Esophagus squamous epithelium (tissue), 5 donors: ENCODE measurements at places on chromosomes 2 and 18.

DNA sequence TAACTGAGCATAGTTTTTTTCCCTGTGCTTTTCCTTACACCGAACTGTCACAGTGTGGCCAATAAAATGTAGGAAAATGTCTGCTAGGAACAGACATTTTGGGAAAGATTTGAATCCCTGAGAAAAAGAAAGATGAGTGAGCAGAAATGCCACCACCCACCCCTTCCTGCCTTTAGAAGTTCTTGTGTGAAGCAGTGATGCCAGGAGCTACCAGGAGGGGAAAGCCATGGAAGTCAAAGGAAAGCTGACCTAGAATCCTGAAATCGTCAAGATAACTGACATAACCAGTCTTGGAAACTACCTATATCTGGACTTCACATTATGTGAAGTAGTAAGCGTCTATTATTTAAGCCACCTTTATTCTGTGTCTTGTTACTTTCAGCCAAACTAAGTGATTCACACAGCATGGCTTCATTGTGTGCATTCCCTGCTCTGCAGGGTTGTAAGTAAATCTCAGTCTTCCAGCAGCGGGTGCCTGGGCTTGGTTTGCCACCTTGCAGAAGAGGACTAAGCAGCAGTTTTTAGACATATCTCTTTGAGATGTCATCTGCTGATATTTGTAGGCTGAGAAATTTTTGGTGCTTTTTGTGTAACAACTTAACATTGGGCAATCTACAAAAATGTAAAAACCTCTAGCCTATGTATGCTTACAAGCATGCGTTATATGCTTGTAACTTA is 11.2 kb upstream of the SPRED2 start:
- DNase-seq: no peak

GRCh38 chr2:127134833-127135830 is 28.2 kb upstream of the BIN1 start:
- no peak for DNase-seq

DNA sequence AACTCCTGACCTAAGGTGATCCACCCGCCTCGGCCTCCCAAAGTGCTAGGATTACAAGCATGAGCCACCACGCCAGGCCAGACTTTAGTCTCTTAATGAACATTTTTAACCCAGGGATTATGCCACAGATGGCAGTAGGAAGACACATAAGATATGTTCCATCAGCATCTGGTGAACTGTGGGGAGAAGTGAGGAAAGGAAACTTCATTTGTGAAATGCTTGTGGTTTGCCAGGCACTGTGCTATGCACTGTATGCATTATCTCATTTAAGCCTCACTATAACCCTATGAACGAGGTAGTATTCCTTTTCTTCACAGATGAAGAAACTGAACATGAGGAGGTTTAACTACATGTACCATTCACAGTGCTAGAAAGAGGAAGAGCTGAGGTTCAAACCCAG is 29.3 kb downstream of the PTRHD1 start:
- no peak for DNase-seq

- no peak for DNase-seq
Measured at GRCh38 chr18:11882636-11883035, 25.5 kb downstream of the MPPE1 start.

GRCh38 chr2:19885791-19886190 is 16.0 kb downstream of the TTC32 start:
- no peak for DNase-seq

DNA sequence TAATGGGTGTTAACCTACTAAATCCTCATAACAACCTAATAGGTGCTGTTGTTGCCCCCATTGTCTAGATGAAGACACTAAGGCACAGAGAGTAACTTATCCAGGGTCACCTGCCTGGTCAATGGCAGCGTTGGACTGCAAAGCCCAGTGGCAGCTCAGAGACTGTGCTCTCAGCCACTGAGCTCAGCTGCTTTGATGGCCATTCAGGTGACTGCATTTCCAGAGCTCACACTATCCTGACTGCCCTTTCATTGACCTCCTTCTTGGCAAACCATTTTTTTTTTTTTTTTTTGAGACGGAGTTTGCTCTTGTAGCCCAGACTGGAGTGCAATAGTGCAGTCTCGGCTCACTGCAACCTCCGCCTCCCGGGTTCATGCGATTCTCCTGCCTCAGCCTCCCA is 115.2 kb downstream of the MAPK4 start:
- no peak for DNase-seq

DNA sequence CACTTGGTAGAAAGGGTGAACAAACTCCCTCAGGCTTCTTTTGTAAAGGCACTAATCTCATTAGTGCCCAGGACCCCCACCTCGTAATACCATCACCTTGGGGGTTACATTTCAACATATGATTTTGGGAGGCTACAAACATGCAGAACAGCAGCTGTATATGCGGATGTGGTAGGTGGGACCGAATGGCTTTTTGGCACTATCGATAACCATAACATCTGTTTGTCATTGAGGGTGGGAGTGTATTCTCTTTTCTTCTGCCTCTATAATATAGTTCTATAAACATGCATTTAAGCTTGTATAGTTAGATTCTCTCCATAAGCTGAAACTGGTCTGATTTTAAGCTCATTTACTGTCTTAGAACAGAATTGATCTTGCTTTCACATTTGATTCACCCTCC is 239.1 kb upstream of the BOD1L2 start:
- DNase-seq: no peak

- DNase-seq: no peak
Measured at GRCh38 chr2:187710791-187711521, 156.7 kb upstream of the TFPI start.

DNA sequence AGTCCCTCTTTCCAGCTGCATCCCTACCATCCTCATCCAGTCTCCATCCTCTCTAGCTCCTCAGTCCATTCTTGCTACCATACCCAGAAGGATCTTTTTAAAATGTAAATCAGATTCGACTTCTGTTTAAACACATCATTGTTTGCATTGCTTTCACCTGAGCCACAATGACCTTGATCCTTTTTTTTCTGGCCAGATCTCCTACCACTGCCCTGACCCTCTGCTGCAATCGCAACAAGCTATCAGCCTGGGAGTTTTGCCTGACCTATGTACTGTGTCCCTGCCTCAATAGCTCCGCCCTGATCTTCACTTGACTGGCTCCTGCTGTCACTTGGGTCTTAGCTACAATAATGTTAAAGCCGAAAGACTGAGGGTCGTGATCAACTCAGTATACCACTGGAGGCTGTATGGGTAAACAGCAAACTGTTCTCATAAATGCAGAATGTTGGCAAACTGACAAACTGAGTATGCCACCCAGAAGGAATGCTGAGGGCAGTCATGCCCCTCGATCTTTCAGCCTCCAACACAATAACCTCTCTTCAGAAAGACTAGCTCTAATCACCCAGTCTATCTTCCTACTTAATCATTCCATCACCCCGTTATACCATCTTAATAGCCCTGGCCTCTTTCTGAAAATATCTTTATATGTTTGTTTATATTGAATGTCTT is 2.6 kb upstream of the RBM43 start:
- no peak for DNase-seq

DNA sequence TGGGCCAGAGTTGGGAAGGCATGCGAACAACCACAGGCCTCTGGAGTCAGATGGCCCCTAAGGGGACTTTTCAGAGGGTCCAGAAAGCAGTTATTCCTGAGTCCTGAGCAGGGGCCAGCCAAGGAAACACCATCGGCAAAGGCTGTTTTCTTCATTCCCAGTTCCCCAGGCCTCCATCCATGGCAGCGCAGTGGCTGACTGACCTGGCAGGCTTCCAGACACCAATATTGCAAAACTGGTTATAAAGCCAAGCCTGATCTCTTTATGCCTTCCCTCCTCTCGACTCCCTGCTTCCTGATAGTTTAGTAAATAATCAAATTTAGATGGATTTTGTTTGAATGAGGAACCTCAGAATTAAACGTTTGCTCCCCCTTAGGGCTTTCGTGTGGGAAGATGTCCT is 133.4 kb upstream of the ITGA6 start:
- DNase-seq: no peak

DNA sequence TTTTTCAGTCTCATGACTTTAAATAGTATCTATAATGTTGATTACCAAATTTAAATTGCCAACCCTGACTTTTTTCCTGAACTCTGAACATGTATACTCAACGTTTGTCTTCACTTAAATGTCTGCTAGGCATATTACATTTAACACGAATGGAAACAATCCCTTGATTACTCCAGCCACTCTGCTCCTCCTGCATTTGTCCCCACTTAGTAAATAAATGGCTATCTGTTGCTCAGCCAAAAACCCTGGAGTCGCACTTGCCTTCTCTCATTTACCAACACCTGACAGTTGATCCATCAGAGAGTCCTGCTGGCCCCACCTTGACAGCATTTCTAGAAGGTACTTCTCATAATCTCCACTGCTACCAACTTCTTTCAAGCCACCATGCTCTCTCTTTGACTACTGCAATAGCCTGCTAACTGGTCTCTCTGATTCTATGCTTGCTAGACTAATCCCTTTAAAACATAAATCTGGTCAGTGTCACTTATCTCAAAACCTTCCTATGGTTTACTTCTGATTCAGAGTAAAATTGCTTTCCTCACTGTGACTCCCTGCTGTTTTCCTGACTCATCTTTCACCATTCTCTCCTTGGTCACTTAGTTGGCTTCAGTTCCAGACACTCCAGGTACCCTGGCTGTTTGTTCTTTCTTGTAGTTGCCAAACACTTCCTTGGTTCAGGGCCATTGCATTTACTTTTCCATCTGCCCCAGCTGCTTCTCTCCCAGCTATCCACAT is 31.9 kb downstream of the SPAG16 start:
- no peak for DNase-seq

DNA sequence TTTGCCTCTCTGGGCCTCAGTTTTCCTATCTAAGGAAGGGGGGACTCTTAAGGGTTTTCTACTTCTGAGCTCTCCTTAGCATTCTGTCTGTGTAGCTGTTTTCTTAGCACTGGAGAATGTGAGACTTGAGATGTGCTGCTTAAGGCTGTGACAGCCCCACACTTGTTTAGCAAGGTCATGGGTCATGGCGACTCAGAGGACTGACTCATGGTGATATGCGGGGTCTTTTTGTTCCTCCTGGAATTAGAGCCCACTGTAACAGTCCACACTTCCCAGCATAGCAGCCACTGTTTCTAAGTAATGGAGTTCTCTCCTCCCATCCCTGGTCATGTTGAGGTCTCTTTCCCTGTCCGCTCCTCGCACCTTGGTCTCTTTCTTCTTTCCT is 4.1 kb upstream of the LPIN1 start:
- no peak for DNase-seq

- DNase-seq: no peak
Measured at GRCh38 chr2:97701186-97701585, 12.2 kb upstream of the ZAP70 start.

DNA sequence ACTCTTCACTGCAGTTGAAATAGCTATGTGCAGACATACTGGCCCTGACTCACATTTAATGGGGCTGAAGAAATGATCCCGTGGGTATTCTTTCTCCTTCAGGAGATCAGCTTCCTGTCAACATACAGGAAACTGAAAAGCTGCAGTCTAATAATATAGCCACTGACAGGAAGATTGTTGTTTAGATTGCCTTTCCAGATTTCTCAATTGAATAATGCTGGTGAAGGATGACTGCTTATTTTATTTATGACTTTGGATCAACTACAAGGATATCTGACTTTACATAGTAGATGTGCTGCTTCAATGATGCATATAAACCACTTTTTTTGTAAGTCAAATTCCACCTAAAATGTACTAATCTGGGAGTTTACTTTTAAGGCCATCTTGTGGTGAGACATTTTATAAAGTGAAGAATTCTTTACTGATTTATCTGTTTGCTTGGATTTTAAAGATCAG is 93.4 kb upstream of the MAP4K3 start:
- no peak for DNase-seq

DNA sequence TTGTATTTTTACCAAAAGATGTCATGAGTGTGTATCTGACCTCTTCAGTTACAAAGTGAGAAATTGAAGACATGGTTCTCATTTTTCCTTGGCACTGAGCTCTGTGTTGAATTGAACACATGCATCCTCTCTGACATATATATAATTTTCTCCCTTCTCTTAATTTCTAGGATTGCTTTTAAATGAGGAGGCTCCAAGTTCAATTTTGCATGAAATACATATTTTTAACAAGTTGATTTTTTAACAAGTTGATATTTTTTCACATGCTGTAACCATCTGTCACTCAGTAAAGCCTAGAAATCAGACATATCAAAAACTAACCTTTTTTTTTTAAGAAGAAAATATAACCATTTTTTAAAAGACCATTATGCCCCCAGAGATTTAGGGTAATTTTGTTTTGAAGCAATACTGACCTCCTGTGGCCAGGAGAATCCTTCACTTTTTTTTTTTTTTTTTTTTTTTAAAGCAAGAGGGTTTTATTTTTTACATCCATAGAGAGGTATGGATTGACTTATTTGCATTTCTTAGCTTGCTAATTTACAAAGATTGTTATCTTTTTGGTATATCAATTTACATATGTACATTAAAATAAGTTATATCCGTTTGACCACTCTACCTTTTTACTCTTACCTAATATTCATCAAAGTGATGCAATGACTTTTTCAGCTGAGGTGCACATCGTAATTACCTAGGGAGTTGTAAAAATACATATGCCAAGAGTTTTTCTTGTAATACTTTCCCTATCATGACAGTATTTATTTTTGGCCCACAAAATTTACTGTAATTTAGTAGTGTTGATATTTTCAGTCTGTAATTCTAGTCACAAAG is 161.8 kb downstream of the SOCS6 start:
- DNase-seq: no peak

GRCh38 chr18:48037481-48038271 is 107.2 kb upstream of the SMAD2 start:
- DNase-seq: no peak

DNA sequence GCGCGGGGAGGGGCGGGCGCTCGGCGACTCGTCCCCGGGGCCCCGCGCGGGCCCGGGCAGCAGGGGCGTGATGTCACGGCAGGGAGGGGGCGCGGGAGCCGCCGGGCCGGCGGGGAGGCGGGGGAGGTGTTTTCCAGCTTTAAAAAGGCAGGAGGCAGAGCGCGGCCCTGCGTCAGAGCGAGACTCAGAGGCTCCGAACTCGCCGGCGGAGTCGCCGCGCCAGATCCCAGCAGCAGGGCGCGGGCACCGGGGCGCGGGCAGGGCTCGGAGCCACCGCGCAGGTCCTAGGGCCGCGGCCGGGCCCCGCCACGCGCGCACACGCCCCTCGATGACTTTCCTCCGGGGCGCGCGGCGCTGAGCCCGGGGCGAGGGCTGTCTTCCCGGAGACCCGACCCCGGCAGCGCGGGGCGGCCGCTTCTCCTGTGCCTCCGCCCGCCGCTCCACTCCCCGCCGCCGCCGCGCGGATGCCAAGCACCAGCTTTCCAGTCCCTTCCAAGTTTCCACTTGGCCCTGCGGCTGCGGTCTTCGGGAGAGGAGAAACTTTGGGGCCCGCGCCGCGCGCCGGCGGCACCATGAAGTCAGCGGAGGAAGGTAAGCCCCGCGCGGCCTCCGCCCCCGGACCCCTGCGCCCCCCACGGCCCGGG is at the start of gene NFATC1:
Gene NFATC1 (plus strand): TSS at position 170 of the 644 bp plus-strand sequence. CDS start 295 bp downstream, at position 465.
- DNase-seq: no peak

DNA sequence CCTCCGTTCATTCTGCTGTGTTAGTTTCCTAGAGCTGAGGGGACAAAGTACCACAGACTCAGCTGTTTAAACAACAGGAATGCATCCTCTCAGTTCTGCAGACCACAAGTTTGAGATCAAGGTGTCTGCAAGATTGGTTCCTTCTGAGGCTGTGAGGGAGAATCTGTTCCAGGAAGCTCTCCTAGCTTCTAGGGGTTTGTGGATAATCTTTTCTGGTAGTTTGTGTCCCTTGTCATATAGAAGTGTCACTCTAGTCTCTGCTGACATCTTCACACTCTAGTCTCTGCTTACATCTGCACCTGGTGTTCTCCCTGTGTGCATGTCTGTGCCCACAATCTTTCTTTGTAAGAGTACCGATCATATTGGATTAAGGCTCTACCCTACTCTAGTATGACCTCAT is 581.8 kb downstream of the RNF144A start:
- no peak for DNase-seq
